ENCODE measurements at places on chromosomes 7 and 10. TPM values are rescaled to one million over a fixed set of nuclear protein-coding genes. Genes with fewer than 3 reads are reported as not detected.

The EVX1 gene
- 1.1 TPM for total RNA-seq

The ERVW-1 gene
- total RNA-seq = not detected

DNA sequence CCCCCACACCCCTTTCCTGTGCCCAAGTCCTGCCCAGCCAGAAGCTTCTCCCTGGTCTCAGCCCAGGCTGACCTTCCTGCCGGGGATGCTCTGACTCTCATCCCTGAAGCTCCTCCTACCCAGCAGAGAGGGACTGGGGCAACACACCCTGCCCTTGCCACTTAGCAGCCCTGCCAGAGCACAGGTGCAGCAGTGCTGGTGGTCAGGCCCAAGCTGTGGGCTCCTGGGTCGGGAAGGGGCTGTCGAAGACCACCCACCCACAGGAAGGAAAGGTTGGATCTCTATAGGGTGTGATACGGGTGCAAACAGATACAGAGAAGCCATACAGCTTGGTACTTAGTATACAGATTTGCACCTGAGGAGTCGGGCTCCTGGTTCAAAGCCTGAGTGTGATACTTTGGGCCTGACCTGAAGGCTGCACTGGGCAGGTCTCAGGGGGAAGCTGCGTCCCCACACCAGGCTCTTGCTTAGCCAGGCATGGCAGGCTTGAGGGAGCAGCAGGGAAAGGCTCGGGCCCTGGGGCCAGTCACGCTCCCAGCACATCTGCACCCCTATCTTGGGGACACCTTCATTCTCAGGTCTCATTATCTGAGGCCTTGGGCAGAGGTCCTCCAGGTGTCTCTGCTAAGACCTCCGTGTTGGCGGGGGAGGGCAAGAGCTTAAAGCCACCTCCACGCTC lies 47.3 kb downstream of the TCERG1L start:
- H3K36me3 ChIP-seq = no peaks in the 10 kb centered on the region
- no peak overlapping the region for H3K4me3 ChIP-seq
- H3K4me1 ChIP-seq = no peaks in the 10 kb centered on the region
- DNase-seq = no peak

DNA sequence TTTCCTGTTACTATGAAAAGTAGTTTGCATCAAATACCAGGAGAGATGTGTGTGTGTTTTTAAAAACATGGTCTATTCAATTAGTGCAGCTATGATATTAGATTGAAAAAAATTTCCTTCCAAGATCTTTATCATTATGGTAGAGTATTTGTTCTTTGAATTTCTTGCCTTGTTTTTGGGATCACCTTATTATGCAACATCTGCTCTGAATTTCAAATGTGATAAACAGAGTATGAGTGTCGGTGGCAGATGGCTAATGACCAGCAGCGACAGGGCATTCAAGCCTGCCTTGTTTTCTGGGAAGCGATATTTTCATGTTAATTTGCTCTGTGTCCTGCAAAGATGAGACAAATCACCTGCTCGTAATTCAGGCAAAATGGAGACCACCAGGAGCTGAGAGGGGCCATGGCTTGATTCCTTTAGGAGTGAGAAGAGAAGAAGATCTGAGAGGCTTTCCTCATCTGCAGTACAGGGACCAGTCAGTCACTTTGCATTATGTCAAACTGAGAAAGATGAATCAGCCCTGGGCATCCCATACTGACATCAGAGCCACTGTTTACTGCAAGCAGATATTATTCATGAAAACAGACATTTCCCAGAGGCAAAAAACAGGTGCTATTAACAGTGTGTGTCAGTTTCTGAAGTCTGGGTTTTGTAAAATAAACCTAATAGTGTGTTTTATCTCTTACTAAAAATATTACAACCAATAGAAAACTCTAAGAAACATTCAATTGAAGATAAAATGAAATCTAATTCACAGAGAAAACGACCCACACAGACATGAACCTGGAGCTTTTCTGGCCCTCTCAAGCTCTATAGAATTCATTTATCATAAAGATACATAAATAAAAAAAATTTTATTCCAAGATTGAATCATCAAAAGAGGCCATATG lies 67.6 kb downstream of the CDK6 start:
- no peak overlapping the region for H3K27ac ChIP-seq
- no peaks in the 10 kb centered on the region for H3K36me3 ChIP-seq
- no peak overlapping the region for H3K4me3 ChIP-seq
- no peak for DNase-seq
- H3K4me1 ChIP-seq = peaks cover 22% of the 10 kb centered on the region
- H3K27me3 ChIP-seq = no peaks in the 10 kb centered on the region

DNA sequence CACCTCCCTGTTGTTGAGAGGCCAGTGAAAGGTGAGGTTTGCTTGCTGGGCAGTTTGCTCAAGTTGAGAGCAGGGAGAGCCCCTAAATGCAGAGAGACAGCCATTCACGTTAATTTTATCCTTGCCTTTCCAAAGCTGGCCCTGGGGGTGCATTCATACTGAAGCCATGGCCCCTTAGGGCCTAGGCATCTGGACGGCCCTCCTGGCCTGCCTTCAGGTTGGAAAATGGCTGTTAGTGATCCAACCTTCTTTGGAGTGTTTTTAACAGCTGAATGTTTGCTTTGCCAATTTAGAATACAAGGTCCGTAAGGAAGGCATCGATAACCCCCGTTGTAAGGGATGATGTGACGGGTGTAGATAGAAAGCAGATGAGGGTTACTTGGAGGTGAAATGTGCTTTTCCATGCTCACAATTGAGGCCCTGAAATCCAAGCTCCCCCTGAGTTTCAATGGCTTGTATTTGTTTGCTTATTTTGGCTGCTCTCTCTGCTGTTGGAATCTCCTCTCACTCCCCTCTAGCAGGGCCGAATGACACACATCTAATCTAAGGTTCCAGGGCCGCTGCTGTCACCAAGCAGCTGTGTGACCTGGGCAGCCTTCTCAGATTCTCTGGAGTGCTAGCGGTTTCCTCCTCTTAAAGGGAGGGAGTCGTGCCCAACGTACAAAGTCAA lies 171.6 kb upstream of the MKI67 start:
- H3K36me3 ChIP-seq = no peaks in the 10 kb centered on the region
- H3K27me3 ChIP-seq = no peaks in the 10 kb centered on the region
- DNase-seq = no peak
- no peaks in the 10 kb centered on the region for H3K4me1 ChIP-seq
- no peak overlapping the region for H3K4me3 ChIP-seq

GRCh38 chr10:28544058-28544457 lies 11.1 kb downstream of the WAC start:
- DNase-seq = no peak
- peaks cover under 1% of the 10 kb centered on the region for H3K4me1 ChIP-seq
- no peak overlapping the region for H3K4me3 ChIP-seq
- H3K27ac ChIP-seq = no peak overlapping the region

- no peak overlapping the region for H3K4me3 ChIP-seq
- no peaks in the 10 kb centered on the region for H3K4me1 ChIP-seq
- DNase-seq = no peak
Observed at GRCh38 chr7:45295222-45295621, 137.6 kb downstream of the RAMP3 start.

DNA sequence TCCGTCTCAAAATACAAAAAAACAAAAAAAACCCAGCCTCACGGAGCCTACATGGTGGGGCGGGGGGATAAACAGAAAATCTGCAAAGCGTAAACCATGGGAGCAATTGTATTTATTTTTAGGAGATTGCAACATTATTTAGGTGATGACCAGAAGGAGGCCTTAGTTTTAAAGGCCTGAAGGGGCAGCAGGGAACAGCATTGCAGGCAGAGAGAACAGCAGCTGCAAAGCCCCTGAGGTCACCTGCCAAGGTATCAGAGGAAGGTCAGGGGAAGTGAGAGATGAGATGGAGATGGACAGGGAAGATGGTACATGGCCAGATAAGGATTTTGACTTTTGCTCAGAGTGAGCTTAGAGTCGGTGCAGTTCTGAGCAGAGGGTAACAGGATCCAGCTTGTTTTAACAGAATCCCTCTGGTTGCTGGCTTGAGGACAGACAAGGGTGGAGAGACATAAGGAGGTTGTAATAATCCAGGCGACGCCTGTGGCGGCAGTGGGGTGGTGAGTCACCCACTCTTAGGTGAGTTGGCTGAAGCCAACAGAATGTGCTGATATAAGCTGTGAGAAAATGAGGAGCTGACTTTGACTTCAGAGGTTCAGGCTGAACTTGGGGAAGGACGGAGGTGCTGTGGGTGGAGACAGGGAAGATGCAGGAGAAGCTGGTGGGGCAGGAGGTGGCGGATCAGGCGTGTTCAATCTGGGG lies 82.3 kb upstream of the GTF2I start:
- H3K36me3 ChIP-seq = no peaks in the 10 kb centered on the region
- H3K27ac ChIP-seq = peak overlapping the region; percentile 55
- peak; percentile 75 for DNase-seq
- H3K27me3 ChIP-seq = no peaks in the 10 kb centered on the region
- peaks cover 6% of the 10 kb centered on the region for H3K4me1 ChIP-seq

- H3K27me3 ChIP-seq = no peaks in the 10 kb centered on the region
- H3K4me3 ChIP-seq = peak overlapping the region; percentile 83
- peaks cover 28% of the 10 kb centered on the region for H3K4me1 ChIP-seq
- no peaks in the 10 kb centered on the region for H3K36me3 ChIP-seq
Observed at GRCh38 chr7:92246360-92247101, 757 bp downstream of the ANKIB1 start.
